ENCODE measurements at places on chromosomes 11 and 22.

DNA sequence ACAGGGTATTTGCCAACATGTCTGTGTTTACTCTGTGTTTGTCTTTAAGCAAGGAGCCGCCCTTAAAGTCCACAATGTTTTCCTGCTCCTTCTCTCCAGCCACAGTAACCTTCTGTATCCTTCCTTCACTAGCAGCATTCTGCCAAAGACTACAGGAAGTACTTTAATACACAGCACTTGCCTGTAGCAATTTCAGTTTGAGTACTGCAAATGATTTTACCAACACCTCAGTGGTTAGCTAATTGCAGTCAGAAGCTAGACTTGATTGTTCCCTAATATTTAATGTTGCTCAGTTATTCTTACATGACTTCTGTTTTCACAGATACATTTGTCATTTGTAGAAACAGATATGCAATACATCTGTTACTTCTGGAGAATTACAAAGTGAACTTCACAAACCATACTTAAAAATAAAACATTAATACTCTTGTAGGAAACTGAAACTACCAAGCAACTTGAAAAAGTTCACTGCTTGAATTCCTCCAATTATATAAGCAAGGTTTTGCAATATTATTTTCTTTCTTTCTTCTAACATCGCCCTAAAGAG lies 69.1 kb downstream of the FCHSD2 start:
- no peak for DNase-seq

GRCh38 chr22:28155808-28156207 lies 236.8 kb upstream of the PITPNB start:
- no peak for DNase-seq

DNA sequence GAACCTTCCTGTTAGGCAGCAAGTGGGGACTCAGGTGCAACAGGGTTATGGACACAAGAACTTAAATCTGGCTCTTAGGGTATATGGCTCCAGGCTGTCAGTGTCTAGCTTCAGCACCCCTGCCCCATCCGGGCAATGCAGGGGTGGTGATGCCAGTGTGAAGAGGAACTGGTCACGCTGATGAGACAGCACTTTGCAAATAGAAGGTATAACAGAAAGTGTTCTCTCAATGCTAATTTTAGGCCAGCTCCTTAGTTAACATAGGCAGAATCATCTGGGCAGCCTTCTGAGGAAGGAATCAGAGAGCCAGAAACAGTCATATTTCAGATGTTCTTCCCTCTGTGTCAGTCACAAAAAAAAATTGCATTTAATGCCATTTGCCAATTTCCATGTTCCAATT lies 41.2 kb downstream of the SYT9 start:
- DNase-seq: no peak

- DNase-seq: no peak
These were observed 14.6 kb upstream of the TMEM123 start for GRCh38 chr11:102467080-102467708.

DNA sequence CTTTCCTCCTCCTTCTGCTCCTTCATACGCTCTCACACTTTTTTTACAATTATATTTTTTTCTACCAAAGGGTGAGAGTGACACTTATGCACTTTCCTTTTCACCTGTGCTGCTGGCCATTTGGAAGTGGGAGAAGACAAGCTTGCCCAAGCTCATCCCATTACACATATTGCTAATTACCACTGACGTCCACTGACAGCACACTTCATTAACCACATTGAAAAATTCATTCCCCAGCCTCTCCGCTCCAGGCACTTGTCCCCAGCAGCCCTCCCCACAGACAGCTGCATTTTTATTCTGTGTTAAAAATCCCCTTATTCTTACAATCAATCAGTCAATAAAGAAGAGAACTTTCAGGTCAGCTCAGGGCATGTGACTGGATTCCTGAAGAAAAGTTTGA lies 175.1 kb downstream of the LRRC4C start:
- no peak for DNase-seq

DNA sequence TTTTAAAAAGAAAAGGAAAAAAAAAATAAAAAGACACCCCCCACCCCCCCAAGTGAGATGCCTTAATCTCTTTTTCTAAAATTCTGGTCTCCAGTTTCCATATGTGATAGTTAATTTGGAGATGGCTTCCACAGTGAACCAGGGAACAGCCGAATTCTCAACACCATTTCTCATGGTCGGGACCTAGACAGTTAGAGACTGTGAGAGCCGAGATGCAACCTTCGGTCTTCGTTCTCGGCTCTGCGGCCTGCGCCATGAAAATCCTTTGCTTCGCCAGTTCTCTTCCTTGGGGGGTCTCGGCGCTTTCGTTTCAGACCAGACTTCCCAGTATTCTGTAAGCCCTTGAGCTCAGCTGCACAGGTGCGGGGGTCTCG lies 723 bp downstream of the CACNG2 start:
- DNase-seq: no peak

- DNase-seq: no peak
These were observed 2.2 kb downstream of the SPCS2 start for GRCh38 chr11:74951226-74951625.

DNA sequence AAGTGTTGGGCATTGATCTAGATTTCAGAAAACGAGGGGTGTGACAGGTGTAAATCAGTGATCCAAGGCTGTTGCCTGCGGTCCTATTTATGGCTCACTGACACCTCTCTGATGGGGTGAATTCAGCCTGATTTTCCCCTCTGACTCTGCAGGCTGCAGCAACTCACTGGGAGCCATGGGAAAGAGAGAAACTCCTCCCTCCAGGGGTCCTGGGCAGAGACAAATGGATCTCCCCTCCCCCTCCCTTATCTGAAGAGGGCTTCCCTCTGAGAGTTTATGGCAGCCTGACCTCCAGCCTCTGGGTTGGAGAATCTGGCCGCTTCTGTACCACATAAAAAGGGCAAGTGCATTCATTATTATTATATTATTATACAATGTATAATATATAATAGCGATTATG lies 1.8 kb upstream of the PKNOX2 start:
- DNase-seq: no peak

DNA sequence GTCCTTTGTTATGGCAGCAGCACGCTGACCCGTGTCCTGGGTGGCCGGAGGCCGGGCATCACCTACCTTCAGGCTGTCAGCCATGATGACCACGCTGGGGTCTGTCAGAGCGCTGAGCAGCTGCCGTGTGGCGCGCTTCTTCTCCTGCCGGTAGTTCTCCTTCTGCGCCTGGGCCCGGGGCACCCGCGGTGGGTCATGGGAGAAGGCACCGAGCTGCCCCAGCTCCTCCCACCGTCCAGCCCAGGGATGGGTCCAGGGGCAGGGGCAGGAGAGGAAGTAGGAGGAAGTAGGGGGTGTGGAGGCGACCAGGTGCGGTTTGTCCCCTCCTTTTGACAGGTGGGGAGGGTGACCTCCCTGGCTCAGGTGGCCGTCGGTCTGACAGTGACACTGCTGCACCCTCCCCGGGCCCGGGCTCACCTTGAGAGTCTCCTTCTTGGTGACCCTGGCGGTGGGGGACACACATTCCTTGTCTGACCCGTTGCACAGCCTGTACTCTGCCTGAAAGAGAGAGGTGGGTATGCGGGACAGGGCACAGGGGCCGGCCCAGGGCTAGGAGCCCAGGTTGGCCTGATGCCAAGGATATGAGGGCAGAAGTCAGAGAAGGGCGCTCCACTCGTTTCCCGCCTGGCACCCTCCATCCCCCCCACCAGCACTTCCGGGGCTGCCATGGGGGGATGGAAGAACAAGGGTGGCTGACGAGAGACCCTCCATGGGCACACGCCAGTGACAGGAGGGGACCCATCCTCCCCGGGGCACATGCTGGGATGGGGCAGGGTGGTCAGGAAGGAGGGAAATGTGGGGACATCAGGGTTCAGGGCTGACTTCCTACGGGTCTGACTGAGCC lies 43.0 kb downstream of the OSBPL5 start:
- no peak for DNase-seq

GRCh38 chr11:69536406-69536805 lies 54.9 kb downstream of the LINC01488 start:
- no peak for DNase-seq

DNA sequence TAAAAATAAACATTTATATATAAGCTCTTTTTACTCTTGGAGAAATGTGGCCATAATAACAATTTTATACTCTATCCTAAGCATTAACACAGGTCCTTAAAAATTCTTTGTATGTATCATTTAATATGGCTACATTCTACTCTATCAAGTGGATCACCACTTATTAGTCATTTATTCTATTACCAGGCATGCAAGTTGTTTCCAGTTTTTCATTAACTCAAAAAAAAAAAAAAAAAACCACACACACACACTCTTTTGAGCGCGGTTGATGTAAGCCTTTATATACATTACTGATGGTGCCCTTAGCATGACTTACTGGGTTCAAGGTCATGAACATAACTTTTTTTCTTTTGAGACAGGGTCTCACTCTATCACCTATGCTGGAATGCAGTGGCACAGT lies 47.1 kb upstream of the MICAL2 start:
- DNase-seq: no peak

- DNase-seq: no peak
These were observed 6.5 kb downstream of the RTN3 start for GRCh38 chr11:63687845-63688244.

- no peak for DNase-seq
These were observed 116.8 kb upstream of the BMAL1 start for GRCh38 chr11:13160806-13161205.

DNA sequence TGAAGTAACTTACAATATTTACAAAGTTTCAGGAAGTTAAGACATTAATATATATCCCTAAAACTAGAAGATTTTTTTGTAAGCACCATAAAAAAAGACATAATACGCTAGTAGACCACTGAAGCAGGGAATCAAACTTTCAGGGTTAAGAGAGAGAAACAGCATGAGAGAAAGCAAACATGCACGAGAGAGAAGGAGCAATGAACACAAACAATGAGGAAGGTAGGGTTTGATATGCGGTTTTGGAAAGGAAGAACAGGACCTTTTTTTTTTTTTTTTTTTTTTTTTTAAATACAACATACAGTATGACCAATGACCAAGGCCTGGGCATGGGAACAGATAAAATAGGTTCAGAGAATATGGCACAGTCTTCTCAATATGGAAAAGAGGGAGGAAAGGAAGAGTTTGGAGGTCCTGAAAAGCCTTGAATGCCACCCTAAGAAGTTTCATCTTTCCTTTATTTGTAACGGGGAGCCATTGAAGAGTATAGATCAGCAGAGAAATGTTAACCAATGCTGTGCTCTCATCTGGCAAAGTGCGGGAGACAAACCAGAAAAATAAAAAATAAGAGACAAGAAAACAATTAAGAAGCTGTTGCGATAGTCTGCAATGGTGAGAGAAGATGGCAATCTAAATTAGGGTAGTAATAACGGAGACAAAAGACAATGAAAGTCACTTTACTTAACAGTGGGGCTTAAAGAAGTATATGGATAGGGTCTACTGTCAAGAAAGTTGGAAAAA lies 101.0 kb downstream of the USP35 start:
- DNase-seq: no peak

DNA sequence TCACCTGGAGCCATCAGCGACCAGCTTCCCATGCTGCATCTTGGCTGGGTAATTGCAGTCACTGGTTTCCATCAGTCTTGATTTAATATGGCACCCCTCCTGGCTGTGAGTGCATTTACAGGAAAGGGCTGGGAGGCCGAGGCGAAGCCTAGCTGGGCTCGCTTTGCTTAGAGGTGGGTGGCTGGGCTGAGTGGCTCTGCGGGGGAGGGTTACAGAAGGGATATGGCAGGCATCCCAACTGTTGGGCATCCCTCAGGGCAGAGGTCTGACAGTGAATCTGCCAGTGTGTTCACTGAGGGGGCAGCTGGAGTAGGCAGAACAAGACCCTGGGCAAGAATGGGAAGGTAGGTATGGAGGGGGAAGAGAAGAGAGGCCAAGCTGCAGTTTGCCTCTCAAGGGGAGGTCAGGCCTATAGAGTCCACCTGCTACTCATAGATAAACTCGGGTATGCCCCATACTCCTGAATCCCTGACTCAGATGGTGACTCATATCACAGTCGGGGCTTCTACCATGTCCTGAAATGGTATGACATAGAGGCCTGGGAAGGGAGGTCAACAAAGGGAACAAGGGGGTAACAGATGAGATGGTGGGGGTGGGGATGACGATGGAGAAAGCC lies 77.5 kb upstream of the PHOX2A start:
- DNase-seq: no peak

DNA sequence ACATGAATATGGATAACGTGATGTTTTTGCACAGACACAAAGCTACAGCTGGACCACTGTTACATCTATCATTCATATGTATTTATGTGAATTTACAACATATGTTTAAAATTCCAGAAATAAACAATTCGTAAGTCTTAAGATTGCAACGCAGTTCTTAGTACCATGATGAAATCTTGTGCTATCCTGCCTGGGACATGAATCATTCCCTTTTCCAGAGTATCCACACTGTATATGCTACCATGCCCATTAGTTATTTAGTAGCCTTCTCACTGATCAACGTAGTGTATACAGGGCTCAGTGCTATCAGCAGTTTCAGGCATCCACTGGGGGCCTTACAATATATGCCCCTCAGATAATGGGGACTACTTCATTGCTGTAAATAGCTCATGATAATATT lies 4.3 kb downstream of the ATL3 start:
- DNase-seq: no peak

GRCh38 chr22:40877488-40877887 lies 15.6 kb upstream of the DNAJB7 start:
- no peak for DNase-seq

All from DMS 273 treated with DMSO at 0.1 percent for 48 hours (cell line).